NB4 (cell line): ENCODE measurements at places on chromosomes 7 and 10.

GRCh38 chr10:14712991-14713424 is 61.7 kb downstream of the FAM107B start:
- no peak for DNase-seq

DNA sequence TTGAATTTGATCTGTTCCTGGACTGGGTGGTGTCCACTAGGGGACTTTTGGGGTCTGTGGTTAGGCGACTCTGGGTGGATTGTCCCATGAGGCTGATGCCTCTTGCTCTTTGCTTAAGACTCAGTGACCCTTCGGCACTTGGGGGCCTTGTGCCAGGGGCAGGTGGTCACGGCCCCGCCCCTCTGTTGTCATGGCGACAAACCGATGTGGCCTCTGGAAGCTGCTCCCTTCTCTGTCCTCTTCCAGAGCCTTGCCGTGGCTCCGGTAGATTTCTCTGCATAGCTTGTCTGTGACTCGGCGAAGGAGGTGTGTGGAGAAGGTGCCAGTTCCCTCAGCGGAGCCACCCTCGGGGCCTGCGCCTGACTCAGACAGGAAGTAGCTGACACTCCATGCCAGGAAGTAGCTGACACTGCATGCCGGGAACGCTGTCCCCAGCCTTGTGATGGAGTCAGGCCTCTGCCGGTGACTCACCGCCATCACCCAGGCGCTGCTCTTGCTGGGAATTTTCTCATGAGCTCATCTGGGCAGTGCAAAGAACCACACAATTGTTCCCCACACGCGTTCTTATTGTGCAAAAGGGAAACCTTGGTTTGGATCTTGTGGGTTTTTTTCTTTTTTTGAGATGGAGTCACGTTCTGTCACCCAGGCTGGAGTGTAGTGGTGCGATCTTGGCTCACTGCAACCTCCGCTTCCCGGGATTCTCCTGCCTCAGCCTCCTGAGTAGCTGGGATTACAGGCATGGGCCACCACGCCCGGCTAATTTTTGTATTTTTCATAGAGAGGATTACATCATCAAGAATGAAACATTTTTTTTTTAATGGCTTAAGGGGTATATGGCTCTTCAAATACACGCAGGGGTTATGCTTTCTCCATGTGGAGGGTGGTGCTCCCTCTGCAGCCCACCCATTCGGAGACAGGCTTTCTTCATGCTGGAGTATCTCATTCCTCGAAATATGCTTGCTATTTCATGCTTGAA is 72.6 kb downstream of the PFKFB3 start:
- DNase-seq = peak; percentile 93

GRCh38 chr10:21700474-21700873 is 166.4 kb downstream of the MLLT10 start:
- DNase-seq = no peak

GRCh38 chr7:102064361-102065025 is 222.2 kb upstream of the SH2B2 start:
- peak; percentile 61 for DNase-seq

DNA sequence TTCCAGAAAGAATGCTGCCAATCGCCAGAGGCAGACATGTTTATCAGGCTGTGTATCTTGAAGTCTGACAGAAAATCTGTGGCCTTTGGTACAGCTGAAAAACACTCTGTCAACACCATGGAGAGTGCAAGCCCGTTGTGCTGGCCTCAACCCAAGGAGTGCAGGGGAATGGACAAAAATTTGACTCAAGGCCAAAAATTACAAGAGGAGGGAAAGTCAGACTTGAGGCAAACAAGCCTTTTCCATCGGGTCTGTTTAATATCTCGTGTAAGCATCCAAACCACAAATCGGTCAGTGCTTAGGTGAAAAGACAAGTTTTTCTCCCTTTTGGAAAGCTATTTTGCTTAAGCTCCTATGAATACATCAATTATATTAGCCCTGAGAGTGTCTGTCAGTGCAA is 305.3 kb upstream of the NFE2L3 start:
- DNase-seq = no peak

DNA sequence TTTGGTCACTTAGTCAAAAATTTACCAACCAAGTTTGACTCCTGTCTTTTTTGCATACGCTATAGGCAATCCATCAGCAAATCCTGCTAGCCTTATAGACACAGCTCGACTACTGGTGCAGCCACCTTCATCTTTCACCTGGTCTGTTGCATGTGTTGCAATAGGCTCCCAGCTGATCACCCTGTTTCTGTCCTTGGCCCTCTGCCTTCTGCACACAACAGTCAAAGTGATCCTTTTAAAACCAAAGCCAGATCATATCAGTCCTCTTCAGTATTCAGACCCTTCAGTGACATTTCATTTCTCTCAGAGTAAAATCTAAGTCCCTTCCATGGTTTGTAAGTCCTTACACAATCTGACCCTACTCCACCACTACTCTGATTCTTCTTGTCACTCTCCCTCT is 10.9 kb upstream of the CDK6 start:
- DNase-seq = no peak

- no peak for DNase-seq
These were observed 24.9 kb upstream of the CD36 start for GRCh38 chr7:80613519-80613918.

- no peak for DNase-seq
These were observed 96.4 kb downstream of the CUX1 start for GRCh38 chr7:101913851-101914250.

- no peak for DNase-seq
These were observed 445.8 kb downstream of the AUTS2 start for GRCh38 chr7:70044064-70044463.

GRCh38 chr10:3059974-3060373 is 7.4 kb upstream of the PFKP start:
- DNase-seq = no peak

GRCh38 chr10:29119374-29119773 is 169.5 kb upstream of the LYZL1 start:
- peak; percentile 54 for DNase-seq

- no peak for DNase-seq
These were observed 5.0 kb downstream of the NDUFA5 start for GRCh38 chr7:123552641-123553040.

DNA sequence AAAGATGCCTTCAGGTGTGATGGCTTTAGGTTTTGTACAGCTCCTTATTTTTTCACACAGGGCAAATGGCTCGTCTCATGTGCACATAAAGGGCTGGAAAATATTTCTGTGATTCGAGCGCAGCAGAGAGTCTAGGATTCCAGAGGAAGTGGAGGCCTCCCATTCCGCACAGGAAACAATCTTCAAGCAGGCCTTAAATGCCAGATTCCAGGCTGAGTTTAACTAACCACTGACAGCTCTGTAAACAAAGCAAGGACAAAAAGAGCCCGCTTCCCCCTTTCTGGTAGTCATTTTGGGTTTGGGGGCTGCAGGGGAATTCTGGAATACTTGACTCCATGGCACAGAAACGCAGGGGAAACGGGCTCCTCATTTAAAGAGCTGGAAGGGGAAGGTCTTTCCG is 87.2 kb downstream of the CALD1 start:
- DNase-seq = no peak

DNA sequence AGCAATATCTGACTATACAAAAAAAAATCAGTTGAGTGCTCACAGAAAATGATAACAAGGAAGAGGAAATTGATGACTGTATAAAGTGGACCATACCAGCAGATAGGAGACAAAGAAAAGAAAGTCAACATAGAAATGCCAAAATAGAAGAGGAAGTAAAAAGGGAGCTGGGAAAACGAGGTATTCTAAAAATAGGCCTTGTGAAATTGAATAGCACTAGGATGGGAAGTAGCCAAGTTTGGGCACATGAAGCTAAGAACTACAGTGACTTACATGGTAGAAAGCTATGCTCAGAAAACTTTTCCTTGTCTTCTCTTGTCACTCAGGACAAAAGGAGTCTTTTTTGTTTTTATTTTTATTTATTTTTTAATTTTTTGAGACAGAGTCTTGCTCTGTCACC is 76.2 kb upstream of the APBB1IP start:
- peak; percentile 36 for DNase-seq
